ENCODE measurements at places on chromosomes 3 and 15.

DNA sequence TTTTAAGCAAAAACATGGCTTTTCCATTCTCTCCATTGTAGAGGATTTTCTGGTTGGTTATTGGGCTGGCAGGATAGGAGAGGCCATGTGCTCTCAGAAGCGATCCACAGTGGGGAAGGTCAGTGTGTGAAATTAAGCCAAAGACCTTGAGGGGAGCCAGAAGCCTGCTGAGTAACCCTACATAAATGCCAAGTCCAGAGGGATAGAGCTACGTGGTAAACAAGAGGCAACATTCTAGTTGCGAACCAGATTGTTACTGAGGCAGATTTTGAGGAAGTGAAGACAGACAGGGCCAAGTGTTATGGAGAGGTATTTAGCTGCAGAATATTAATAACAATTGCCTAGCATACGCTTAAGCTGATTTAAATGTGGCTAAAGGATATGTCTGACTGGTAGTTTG is 592.8 kb upstream of the GBE1 start:
- DNase-seq: no peak

GRCh38 chr3:73586628-73587027 is 38.1 kb downstream of the PDZRN3 start:
- no peak for DNase-seq

- no peak for DNase-seq
Measured at GRCh38 chr3:126956866-126957650, 25.9 kb upstream of the PLXNA1 start.

DNA sequence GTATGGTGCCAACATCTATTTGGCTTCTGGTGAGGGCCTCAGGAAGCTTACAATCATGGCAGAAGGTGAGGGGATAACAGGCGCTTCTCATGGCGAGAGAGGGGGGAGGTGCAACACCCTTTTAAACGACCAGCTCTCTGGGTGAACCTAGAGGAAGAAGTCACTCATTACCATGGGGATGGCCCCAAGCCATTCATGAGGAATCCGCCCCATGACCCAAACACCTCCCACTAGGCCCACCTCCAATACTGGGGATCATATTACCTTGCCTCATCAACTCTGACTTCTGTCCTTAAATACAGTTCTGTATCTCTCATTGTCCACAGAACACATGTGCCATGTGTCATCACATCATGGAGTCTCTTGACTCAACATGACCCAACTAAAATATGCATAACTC is 37.5 kb upstream of the CLRN1 start:
- no peak for DNase-seq

DNA sequence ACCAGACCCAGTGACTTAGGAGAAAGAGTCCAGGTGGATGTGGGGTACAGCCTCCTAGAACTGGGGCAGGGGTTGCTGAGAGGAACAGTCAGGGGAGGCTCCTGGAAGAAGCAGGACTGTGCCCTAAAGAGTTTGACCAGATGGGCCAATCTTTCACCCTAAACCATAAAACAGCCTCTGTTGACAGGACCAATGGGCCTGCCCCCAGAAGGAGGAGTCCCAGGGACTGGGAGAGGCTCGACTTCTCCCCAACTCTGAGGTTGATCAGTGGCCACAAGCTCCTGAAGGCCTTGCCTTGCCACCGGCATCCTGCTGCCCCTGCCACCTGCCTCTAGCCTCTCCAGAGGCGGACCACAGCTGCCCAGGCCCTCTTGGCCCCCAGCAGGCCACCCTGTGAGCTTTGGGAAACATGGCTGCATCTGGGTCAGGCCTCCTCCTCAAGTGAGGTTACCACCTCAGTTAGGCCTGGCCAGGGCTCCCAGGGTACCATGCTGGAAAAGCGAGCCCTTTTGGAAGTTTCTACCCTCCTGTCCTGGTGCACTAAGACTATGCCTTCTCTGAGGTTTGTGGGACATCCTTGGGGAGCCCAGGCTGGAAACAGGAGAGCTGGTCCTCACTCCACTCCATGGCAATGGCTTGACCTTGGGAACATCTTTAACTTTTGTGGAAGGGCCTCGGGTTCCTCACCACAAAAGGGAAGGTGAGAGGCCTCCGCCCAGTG is 2.8 kb downstream of the VIPR1 start:
- no peak for DNase-seq

DNA sequence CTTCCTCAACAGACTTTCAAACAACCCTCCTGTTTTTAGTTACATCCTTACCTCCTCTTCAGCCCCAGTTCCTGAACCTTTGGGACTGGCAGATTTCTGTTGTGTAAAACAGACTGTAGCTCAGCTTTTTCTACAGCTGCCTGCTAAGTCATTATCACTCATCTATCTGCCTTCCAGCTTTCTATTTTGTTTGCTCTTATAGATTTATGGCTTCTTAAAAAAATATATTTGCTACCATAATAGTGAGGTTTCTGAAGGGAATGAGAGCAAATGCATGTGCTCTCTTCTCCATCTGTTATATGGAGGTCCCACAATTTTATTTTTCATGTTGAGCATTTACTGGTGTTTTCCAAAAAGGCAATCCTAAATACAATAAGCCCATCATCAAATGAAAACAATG is 18.2 kb upstream of the GJD2 start:
- no peak for DNase-seq

DNA sequence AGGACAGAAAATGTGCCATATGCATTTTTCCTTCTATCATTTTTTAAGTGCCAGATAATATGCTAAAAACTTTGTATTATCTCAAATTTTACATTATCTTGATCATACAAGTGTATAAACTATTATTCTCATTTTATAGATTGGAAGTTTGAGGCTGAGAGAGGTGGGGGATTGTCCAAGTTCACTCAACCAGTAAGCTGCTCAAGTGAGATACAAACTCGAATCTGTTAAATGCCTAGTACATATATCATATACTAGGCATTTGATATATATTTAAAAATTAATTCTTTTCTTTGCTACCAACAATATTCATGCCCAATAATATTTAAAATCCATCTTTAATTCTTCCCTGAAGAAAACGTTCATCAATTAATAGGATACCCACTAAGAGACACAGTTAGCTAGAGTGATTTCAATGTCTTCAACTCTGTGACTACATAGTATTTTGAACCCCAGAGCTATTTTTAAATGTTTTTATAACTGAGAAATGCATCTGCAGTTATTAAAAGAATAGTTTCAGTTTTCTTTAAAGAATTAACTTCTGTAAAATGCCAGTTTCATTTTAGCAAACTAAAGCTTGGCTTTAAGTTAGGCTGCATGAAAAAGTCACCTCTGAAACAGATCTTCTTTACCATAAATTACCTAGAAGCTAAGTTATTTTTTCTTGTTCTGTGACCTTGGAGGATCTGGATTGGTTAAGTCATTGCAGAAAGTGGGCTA is 40.4 kb downstream of the IQCB1 start:
- DNase-seq: no peak

DNA sequence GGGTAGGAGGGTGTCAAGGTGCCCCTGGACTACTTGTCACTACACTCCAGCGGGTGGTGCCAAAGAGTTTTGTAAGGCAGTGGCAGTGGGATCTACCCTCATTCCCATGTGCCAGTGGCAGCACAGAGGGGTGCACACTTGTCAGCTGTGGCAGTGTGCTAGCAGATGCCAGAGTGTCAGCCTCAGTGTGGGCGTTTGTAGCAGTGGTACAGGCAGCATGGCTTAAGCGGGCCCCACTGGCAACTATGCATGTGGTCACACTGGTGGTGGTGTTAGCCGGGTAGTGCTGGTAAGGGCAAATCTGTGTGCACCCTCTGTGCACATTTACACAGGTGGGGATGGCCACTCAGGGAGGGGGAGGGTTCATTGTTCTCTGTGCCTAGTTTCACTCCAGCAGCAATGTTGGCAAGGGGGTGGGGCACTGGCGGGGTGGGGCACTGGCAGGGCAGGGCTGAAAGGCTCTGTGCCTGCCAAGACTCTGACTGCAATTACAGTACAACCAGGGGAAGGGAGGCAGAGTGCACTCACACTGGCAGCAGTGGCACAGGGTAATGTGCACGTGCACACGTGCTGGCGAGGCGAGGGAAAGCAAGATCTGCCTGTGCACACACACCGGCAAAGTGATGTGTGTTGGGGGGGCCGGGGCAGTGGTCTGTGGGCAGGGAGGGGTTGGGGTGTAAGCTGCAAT is 31.8 kb downstream of the MYO9A start:
- no peak for DNase-seq

DNA sequence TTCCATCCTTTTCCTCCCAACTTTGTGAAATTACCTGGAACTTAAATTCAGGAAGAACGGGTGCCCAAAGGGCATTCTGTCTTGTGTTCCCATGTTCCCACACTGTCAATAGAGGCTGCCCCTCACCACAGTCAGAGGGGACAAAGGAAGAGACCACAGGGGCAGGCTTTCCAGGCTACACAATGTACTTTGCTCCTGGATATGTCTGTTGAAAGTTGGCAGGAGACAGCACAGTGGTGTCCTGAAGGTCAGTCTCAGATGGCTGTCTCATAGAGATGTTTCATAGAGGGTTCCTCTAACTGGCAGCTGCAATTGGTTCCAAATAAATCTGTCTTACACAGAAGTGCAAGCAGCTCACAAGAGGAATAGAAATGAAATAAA is 107.8 kb upstream of the TGFBR2 start:
- DNase-seq: no peak

DNA sequence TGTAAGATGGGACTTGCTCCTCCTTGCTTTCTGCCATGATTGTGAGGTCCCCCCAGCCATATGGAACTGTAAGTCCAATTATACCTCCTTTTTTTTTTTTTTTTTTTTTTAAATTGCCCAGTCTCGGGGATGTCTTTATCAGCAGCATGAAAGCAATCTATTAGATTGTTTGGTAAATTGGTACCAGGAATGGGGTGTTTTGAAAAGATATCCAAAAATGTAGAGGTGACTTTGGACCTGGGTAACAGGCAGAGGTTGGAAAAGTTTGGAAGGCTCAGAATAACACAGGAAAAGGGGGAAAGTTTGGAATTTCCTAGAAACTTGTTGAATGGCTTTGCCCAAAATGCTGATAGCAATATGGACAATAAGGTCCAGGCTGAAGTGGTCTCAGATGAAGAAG is 545.8 kb upstream of the ALCAM start:
- no peak for DNase-seq

GRCh38 chr15:46328821-46329220 is 694.0 kb downstream of the SQOR start:
- no peak for DNase-seq

DNA sequence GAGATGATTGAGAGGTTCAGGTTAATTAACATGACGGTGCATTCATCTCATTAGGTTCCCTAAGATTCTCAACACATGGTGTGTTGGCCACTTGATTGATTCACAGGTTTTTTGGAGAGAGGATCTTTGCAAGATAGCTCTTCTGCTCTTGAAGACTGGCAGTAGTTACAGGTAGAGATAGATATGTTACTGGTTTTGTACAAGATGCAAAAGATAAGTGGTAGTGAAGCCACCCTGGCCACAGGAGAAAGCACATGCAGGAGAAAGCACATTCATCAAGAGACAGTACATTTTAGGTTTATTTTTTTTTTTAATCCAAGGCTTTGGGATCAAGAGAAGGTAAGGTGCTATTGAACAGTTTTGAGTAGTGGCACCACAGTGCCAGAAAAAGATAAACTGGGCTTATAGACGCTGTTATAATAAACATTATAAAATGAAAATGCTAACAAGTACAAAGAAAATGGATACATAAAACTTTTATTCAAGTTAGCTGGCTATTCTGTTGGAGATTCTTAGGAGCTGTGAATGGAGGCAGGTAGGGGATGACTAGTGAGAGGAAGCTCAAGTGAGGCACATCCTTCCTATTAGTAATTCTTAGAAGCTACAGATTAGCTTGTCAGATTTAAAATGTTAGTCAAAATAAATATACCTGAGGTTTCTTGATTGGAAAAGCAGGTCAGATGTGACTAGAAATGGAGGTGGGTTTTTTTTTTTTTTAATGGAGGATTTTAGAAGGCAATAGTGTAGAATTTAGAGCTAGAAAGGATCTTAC is 10.8 kb downstream of the SELENOT start:
- DNase-seq: no peak

- peak; percentile 11 for DNase-seq
Measured at GRCh38 chr3:137163241-137163871, 205.6 kb downstream of the IL20RB start.

GRCh38 chr3:134186391-134186790 is 64.3 kb downstream of the RYK start:
- DNase-seq: no peak

GRCh38 chr3:13010780-13011572 is 62.3 kb downstream of the IQSEC1 start:
- DNase-seq: no peak

DNA sequence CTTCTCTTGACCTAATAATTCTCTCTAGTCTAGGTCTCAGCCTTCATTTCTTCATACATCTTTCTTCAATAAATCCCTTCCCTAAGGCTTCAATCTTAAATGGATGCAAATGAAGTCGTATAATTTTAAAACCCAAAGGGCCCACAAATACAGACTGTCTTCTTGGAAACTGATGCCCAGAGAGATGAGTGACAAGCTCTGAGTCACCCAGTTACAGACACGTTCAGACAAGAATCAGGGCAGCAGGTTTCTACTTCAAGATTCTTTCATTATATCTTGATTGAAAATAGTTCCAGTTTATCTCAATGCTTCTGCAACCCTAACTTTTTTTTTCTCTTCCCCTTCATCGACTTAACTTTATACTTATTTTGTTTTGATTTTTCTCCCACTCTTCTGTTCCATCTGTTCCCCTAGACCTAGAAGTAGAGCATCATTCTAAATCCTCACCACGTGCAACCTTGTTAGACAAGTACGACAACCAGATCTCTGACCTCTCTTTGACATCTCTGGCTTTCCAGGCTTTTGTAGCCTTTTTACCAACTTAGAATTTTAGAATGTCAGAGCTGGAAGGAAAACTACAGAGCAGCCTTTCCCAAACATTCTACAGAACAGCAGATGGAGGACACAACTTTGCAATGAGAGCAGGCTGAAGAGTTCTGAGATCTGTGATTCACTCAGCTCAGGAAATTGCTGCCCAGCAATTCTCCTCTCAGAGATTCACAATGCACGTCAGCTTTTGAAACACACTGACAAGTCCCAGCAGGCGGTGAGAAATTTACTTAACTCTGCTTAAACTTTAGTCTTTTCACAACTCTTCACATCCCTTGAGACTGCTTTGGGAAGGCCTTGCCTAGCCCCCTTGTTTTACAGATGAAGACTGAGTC is 25.3 kb downstream of the NCEH1 start:
- no peak for DNase-seq

GRCh38 chr3:136332302-136332701 is 82.2 kb downstream of the PCCB start:
- no peak for DNase-seq

GRCh38 chr3:120597445-120598049 is 1.4 kb downstream of the NDUFB4 start:
- DNase-seq: no peak
